Activated CD4-positive, alpha-beta T cell treated with anti-CD3 and anti-CD28 coated beads for 36 hours (primary cell): ENCODE measurements at places on chromosomes 6 and 20. TPM values are rescaled to one million over a fixed set of nuclear protein-coding genes. Genes with fewer than 3 reads are reported as not detected.

PRSS16 gene
- total RNA-seq, result 1.5 TPM

HSPA1A gene
- total RNA-seq, result 64.7 TPM

DNA sequence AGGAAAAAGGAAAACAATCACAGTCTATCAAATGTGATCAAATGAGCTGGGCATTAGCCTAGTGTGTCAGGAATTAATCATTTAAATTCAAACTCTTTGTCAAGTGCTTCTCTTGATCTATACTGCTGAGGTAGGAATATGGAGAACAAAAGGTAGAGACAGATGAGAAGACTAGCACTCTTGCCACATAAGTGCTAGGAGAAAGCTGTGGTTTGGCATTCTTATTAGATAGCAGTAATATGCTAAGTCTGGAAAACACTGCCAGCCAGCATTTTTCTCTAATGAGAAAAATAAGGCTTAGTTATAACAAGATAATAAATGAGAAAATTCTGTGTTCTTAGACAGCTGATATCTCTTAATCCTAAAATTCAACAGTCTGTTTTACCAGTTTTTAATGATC, 38.9 kb downstream of the ORC3 start:
- H3K4me3 ChIP-seq, result no peak overlapping the region
- no peaks in the 10 kb centered on the region for H3K27me3 ChIP-seq

DNA sequence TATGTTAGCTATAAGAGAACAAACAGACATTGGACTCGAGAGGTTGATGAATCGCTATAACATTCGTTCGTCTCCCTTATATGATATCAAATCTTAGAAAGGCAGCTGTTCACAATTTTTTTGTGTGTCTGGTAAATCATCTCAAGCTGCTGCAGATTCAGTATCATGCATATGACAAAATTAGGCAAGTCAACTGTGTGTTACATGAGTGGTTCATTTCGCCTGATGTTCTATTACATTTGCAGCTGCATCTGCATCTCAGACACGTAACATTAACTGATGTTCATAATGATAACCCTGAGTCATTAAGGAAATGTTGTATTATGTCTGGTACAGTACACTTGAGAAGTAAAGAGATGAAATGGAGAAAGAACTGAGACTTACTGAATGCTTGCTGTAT, 92.1 kb downstream of the NKAIN2 start:
- no peaks in the 10 kb centered on the region for H3K4me1 ChIP-seq
- H3K36me3 ChIP-seq, result no peaks in the 10 kb centered on the region
- no peak overlapping the region for H3K4me3 ChIP-seq
- H3K27ac ChIP-seq, result no peak overlapping the region

- peaks cover 2% of the 10 kb centered on the region for H3K27me3 ChIP-seq
- no peak overlapping the region for H3K27ac ChIP-seq
- no peak for DNase-seq
- no peak overlapping the region for H3K4me3 ChIP-seq
- no peaks in the 10 kb centered on the region for H3K36me3 ChIP-seq
Observed at GRCh38 chr6:43970913-43971775, 156.1 kb downstream of the MRPL14 start.
